Activated CD8-positive, alpha-beta T cell treated with anti-CD3 and anti-CD28 coated beads for 36 hours (primary cell): ENCODE measurements at places on chromosomes 5 and 9. TPM values are rescaled to one million over a fixed set of nuclear protein-coding genes. Genes with fewer than 3 reads are reported as not detected.
A peak's percentile ranks its signal among the peaks of the same experiment; 100 is the strongest.

DNA sequence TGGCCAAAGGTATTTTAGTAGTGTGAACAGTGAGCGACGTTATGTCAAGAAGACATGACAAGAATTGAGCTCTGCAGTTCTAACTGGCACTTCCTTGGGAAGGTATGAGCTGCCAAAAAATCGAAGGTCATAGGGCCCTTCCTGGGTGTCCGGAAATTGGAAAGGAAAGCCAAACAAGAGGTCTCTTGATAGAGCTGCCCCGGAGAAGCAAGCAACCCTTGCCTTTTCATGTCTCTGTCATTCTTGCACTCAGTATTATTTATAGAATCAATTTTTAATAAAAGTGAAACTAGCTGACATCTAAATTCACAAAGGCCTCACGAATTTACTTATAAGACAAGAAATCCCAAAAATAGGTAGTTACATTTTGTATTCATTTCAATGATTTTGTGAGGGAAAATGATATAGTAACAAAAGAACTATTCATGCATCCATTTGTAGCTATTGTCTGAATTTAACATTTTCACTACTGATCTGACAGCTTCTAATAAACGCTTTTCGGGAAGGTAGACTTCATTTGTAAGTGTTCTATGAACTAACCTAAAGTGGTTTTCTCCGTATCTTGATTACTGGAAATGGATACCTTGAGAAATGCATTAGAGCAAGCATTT lies 113.8 kb upstream of the VCAN start:
- DNase-seq: no peak

The TMEFF1 gene
- 0.68 TPM for total RNA-seq

DNA sequence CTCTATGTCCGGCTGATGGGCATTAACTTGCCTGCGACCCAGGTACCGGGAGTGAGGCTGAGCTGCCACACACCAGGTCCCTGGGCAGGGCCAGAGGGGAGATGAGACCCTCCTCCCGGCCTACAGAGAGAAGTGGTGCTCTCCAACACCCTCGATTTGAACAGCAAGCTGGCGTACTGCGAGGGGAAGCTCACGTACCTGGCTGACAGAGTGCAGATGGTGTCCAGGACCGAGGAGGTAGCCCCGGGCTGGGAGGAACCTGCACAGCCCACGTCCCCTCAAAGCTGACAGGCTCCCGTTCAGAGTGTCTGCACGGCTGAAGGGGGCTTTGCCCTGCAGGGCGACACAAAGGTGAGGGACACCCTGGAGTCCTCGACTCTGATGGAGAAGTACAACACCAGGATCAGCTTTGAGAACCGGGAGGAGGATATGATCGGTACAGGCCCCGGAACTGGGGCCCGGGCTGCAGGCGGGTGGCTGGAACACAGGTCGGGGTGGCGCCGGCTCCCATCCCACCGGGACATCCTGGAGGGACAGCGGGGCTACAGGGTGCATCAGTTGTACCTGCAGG lies 1.0 kb upstream of the RABL6 start:
- no peak for DNase-seq

DNA sequence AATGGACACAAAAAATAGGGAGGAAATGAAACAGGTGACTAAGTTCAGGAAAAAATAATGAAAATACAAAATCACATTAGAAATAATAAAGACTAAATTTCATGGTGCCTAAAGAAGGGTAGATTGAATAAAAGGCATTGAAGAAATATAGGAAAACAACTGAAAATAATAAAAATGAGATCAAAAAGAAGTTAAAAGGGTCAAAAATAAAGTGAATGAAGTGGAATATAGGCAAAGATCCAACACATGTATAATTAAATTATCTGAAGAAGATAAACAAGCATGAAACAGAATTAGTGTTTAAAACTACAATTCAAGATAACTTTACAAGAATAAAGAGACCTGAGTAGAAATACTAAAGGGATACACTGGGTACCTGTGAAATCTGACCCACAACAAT lies 87.6 kb downstream of the SUSD1 start:
- DNase-seq: no peak

DNA sequence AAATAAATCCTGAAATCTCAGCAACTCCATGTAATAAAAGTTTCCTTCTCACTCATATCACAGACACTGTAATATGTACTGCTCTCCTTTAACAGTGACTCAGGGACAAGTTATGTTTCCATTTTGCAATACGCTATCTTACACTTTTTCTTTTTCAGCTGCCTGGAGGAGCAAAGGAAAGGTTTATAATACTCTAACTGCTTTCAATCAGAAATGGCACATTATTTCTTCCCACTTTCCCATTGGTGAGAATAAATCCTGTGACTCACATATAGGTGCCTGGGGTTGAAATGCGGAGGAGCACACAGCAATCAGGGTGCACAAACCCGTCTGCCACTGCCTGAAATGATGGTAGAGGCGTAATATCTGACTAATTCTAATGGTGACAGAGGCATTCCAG lies 186.6 kb downstream of the HINT1 start:
- DNase-seq: no peak

The NR4A3 gene
- total RNA-seq: 113 TPM

DNA sequence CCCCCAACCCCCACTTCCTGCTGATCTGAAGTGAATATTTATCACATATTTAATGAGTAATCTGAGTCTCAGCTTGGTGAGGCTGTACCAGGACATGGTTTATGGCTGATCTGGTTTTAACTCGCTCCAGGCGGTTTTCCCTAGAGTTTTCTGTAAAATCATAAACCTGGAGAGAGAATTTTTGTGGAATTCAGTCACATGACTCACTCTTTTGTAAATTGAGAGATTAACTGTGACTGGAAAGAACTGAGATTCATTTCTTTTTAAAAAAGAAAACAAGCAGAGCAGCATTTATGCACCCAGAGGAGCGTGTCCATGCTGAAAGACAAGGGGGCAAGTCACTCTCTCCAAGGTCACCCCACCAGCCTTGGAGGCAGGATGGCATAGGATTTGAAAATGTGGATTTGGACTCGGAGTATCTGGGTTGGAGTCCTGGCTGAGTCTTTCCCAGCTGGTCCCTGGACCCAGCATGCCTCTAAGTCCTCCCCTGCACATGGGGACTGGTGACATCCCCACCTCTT lies 81.8 kb downstream of the ZNF618 start:
- DNase-seq: no peak

DNA sequence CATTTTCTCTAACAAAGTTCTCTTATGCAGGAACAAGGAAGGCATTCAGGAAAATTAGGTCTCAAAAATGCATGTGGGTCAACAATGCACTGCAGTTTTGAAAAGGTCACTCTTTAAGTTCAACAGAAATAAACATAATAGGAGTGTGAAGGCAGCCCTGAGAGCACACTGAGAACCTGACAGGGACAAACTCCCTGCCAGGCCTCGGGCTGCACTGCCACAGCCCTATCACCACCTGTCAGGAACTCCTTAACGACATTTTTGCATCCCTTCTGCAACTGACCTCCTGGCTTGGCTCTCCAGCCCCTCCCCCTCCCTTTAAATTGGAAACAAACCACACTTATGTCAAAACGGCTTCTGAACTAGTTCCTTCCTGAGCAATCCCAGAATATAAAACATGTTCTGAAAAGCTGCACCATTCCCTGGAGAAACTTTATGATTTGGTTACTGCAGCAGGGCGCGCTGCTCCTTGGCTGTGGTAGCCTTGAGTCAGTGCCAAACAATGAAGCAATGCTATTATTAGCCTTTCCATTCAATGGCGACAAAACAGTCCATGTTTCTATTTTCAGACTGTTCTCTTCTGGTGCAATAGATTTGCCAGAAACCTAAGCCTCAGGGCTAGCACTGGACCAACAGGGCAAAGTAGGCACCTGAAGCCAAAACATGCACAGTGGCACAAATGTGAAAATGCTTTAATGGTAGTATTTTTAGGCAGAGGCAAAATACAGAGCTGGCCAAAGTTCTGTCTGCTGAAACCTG lies 160.1 kb upstream of the ZNF608 start:
- no peak for DNase-seq

GRCh38 chr9:4927701-4928100 lies 57.4 kb upstream of the JAK2 start:
- no peak for DNase-seq

DNA sequence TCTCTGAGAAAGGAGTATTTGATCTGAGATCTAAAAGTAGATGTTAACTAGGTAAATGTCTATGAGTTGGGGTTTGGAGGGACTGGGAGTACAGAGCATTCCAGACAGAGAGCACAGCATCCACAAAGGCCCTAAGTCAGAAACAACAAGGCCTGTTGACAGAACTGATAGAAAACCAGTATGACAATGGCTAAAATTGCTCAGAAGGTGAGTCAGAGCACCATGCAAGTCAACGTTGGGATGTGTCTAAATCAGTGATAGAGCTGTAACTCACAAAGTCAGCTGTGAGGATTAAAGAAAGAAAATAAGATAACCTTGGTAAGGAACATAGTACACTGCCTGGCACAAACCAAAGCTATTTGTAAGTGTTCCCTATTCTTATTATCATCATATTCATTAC lies 124.0 kb downstream of the CETN3 start:
- DNase-seq: no peak

The INSYN2B gene
- total RNA-seq: not detected

The NMUR2 gene
- total RNA-seq: not detected

DNA sequence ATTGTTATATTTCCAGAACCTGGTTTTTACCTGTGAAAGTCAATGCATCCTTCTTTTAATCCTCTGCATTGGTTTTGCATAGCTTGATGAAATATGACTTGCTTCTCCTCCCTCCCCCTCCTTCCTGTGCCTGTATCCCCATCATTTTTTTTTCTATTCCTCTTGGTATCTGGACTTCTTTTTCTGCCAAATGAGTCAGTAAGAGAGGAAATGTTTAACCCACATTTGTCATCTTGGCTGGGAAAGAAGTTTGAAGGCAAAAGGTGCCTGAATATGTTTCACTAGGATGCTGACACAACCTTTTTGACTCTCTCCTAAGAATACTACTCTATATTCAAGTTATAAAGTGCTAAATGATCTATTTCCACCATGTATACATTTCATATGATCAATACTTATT lies 35.5 kb upstream of the CDKN2B start:
- DNase-seq: no peak

DNA sequence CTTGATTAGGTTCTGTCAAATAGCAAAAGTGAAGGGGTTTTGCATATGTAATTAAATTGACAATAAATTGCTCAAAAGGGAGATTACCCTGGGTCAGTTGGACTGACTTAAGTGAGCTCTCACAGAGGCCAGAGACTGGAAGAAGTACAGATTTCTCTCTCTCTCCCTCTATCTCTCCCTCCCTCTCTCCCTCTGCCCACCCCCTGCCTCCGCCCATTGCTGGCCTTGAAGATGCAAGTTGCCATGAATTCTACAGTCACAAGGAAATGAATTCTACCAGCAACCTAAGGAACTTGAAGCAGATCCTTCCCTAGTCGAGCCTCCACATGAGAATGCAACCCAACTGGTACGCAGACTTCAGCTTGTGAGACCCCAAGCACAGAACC lies 119.2 kb downstream of the LPAR1 start:
- no peak for DNase-seq

DNA sequence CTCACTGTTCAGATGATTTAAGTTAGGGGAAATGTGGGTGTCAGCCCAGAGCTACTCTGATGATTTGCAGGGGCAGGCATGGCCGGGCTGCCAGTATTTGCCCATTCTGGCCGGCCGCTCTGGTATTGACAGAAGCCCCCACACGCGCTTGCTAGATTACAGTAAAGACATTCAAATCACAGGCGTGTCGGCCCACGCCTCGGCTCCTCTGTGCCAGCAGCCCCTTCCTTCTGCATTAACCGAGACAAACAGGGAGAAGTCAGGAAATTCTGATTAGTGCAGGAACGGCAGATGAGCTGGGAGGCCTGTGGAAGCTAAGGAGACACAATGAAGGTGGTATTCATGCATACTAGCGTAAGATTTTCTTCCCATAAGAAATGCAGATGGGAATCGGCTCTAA lies 113.3 kb downstream of the CRB2 start:
- DNase-seq: no peak

- DNase-seq: no peak
Observed at GRCh38 chr9:110932863-110933262, 105.4 kb downstream of the LPAR1 start.

The OR1J1 gene
- total RNA-seq: not detected

The STC2 gene
- total RNA-seq: 45.9 TPM

The CRHBP gene
- total RNA-seq: not detected

- no peak for DNase-seq
Observed at GRCh38 chr5:179822444-179822990, 1.8 kb downstream of the SQSTM1 start.

DNA sequence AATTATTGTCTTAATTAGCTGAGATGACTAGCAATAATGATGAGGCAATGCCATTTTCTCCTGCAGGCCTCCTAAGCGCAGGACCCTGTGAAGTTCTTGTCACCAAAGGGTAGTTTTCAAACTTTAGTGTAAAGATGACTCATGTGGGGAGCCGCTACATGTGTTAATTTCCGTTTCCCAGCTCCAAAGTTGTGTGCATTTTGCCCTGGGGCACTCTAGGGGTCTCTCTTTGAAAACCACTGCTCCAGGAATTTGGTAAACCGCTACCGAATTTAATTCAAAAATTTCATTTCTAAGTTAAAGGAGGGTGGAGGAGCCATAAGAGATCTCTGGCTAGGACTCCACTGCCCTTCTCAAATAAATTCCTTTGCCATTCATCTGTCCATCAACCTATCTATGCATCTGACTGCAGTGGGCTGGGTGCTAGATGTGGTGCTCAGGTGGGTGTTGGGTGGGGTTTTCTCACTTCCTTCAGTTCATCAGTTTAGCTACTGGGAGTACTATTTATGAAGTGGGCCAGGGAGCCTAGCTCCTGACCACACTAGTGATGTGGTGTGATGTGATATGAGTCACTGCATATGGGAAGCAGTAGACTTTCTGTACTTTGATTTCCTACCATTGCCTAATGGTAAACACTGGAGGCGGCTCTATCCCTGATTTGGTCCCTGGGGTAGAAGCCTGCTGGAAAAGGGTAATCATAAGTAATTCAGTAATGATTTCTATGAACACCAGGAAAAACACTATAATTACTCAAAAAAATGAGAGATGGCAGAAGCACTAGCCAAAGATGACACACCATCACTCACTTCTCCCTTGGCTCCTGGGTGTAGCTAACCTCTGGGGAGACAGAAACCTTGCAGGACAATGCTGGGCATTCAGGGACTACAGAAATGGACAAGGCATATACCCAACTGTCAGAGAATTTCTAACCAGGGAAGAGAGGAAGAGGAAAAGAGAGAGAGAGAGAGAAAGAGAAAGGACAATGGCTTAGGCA lies 4.0 kb upstream of the ZSWIM6 start:
- peak; percentile 69 for DNase-seq

The ASPN gene
- total RNA-seq: not detected

The GPRIN1 gene
- 1.6 TPM for total RNA-seq

GRCh38 chr9:88280816-88281382 lies 107.3 kb upstream of the SPIN1 start:
- DNase-seq: peak; percentile 56
